ENCODE measurements at places on chromosomes 2 and 18.

DNA sequence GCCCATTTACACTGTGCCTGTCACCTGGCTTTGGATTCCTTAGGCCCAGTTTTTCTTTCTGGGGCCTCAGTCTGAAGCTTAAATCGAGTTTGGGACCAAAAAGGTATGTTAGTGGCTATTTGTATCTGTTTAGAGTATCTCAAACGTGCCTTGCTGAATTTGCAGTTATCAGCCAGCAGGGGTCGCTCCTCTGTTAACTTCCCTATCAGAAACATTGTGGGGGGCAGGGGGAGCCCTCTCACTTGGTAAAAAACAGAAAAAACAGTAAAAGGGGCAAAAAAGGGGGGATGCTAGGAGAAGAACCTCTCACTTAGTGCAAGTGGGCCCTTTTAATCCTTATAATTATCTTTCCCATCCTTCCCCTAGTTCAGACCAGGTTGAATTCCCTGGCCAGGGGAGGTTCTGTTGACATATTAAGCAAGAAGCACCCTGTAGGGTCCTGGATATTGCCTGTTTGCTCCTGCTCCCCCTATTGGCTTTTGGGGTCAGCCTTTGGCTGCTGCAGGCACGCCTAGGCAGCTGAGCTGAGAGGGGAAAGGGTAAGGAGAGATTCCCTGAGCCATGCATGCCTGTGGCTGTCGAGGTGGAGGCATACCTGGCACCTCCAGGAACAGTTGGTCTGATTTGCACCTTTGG lies 8.8 kb upstream of the IFIH1 start:
- DNase-seq = no peak

- DNase-seq = no peak
Observed at GRCh38 chr2:220767591-220768255, 804.4 kb downstream of the EPHA4 start.

DNA sequence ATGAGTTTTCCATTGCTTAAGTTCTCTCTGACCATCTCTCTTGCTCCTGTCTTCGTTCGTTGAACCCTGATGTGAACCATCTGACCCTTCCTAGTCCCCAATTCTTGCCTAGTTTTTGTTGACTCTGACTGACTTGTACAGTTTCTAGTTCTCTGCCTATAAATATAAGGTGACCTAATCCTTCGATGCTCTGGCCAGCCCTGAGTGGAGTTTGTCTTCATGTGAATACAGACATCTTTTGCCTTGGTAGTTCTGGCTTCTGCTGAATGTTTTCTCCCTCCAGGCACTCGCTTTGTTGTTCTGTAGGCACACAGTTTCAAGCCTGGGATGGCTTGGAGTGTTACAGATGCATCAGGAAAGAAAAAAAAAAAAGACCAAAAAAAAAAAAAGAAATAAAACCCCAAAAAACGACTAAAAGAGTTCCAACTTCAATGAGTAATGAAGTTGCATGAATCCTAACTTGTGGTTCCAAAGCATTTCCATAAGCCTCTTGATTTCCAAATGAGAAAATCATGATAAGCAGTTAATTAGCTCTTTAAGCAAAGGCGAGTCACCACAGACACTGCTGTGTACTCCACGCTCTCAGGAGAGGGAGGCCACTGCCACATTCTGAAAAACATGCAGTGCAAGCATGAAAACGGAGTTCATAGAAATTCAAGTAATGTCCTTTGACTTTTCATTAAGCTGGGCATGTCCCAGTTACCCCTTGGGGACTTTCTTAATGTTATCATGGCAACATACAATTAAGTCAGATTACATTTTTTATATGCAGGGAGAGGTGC lies 165.2 kb downstream of the TDRD15 start:
- no peak for DNase-seq

DNA sequence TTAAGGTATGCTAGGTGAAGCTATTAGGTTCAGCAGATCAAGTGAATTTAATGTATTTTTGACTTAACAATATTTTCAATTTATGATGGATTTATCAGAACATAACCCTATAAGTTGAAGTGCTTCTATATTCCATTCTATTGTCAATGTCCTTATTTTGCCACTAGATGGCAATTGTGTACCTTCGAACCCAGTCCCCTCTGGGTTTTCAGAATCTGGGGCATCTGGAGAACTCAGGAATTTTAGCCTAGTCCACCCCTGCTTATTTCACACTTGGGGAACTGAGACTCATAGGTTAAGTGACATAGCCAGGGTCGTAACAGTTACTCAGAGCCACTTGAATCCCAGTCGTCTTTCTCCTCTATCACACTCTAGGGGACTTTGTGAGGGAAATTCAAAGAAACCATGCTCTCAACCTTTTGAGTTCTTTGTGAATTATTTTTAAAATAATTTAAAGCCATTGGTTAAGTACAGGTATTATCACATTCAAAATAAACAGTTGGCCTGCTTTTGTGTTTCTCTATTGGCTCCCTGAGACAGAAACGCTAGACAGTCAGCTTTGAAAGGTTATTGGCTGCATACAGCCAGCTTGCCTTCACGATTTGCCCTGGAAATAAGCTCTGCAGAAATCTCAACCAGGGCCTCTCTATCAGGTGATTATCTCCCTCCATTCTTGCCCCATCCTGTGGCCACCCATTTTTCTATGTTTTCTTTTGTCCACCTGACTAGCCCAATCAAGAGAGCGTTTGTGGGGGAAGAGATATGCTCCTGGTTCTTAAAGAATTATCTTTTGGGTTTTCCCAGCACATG lies 145.0 kb downstream of the TTC27 start:
- DNase-seq = peak; percentile 33

DNA sequence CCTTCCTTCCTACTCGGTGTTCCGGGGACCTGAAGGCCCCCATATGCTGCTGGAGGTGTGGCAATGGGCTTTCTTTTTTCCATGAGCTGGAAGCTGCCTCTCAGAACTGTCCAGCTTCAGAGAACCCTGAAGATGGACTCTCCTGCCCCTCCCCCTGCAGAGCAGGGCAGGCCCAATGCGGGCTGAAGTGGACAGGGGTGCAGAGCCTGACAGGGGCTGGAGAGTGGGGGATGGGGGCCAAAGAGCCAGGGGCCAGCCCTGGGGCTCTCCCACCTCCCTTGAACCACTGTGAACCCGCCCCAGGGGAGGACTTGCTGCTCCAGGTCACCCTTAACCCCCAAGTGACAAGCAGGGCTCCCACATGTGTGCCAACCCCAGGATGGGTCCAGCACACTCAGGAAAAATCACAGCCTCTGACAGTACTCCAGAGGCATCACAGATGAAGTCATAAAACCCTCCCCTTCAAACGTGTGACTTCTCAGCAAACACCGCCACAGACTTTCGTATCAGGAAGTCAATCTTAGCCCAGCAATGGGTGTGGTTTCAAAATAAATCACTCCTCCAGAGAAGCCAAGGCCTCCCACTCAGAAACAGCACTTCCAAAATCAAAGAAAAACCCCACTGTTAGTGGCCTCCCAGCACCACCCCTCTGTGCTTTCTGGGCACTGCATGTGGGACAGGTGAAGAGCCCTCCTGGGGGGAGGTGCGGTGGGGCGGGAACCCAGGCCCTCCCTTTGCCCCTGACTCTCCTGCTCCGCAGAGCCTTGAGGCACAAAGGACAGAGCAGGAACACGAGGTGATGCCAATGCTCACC lies 135.8 kb downstream of the HDAC4 start:
- DNase-seq = no peak

DNA sequence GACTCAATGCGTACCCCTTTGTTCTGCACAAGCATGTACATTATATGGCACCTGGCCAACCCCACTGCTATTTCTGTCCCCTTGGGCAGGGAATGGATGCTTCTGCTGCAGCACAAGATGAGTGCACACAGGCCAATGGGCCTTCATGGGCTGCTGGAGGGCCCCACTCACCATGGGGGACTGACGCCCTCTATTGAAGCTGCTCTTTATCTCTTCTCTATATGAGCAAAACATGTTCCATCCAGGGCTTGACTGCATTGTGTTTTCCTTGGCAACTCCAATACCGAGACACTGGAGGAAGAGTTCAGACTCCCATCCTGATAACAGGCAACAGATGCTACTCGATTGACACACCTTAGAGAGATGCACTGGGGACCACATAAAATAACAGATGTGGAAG lies 251.6 kb upstream of the NCKAP5 start:
- DNase-seq = no peak

DNA sequence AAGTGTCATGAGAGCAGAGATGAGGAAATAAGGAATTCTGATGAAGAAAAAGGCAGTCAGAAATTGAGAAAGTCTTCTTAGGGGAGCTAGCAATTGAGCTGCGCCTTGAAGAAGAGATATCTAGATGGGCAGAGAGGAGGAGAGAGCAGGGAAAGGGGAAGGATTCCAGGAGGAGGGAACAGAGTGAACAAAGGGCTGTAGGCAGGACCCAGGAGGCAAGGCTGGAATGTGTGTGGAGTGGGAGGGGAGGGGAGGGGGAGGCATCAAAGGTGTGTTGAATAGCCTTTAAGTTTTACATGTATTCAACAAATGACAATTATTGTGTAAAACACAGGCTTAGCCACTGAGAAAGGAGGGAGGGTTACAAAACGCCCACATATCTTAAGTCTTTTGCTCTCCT lies 164.5 kb downstream of the TDRD15 start:
- DNase-seq = no peak

DNA sequence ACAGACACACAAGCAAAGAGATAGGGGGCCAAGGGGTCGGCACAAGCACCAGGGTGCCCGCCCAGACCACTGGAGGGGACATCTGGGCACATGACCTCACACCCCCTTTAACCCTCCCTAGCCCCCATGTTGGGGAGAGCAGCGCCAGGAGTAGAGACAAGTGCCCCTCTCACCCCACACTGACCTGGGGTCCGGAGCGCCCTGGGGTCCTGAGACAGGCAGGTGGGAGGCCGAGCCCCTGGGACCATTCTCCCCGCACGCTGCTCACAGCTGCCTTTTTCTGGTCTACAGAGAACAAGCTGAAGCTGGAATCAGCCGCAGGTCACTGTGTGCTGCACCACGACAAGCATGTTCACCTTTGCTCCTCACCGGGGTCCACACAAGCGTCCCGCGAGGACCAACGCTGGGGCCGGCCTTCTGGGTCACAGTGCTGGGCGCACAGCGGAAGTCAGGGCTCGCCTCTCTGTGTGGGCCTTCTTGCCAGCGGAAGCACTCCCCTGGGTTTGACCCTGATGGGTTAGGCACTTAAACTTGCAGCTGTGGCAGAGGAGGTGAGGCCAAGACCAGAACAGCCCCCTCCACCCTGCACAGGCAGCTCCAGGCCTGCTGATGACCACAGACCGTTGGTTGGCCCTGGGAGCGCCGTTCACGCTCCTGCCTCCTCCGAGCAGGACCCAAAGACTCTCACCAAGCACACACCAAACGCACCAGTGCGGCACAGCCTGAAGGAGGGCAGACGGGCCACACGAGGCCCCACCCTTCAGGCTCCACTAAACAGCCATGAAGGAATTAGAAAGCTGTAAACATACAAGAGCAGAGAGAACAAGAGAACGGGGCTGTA lies 275.3 kb downstream of the EIPR1 start:
- DNase-seq = no peak

GRCh38 chr2:104332731-104333130 lies 521.2 kb upstream of the POU3F3 start:
- DNase-seq = no peak

DNA sequence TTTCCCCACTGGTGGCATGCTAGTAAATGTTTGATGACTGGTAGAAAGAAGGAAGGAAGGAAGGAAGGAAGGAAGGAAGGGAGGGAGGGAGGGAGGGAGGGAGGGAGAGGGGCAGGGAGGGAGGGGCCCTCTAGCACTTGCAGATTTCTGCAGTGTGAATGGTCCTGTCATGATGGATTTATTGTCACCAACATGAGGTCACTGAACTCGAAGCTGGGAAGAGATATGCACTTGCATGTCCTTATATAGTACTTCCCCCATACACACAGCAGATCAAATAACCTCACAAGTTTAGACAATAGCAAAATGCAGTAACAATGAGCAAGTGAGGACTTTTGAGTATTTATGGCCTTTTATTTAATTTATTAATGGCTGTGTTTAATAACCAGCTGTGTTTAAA lies 44.5 kb upstream of the CXCR4 start:
- DNase-seq = no peak

GRCh38 chr2:158663796-158664195 lies 131.3 kb upstream of the DAPL1 start:
- DNase-seq = no peak

- DNase-seq = no peak
Observed at GRCh38 chr2:146388757-146389156, 1456.1 kb upstream of the ACVR2A start.

- DNase-seq = peak; percentile 79
Observed at GRCh38 chr2:151840216-151841046, 12.2 kb upstream of the ARL5A start.

DNA sequence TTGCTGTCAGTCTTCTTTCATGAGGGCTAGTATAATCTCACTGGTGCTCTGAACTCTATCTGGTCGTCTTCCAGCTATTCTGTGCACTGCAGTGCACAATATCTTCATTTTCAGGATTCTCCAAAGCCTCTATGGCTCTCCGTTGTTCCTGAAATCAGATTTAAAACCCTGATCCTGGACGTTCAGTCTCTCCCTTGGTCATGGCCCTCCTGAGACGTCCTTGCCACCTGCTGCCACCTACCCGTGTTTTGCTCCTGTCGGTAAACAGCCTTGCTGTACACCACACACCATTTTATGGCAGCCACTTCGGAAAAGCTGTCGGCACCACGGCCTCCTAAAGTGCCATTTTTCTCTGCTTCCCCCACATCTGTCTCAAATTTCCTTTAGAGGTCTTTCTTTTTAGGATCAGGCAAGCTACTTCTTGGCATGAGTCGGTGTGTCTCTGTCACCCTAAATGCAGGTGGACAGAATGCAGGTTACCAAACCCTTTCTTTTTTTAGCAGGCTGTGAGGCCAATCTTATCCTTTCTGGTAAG lies 170.0 kb downstream of the HRH4 start:
- no peak for DNase-seq

DNA sequence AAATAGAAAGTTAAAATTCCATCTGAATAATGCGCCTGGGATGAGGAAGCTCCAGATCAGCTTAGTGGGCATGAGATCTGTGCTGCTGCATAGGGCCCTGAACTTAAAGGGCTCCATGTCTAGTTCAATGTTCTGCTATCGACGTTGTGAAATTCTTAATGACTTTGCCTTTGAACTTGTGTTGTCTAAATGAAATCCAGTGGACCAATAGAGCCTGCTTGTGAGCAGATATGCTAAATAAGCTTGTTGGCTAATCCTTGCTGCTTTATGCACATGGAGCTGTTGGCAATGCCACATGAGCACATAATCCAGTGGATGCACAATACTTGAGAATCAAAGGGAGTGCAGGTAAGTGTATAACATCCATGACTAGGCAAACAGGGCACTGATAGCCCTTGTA lies 228.6 kb downstream of the TNS1 start:
- DNase-seq = no peak

GRCh38 chr2:222864296-222864695 lies 3.5 kb downstream of the ACSL3 start:
- DNase-seq = no peak

DNA sequence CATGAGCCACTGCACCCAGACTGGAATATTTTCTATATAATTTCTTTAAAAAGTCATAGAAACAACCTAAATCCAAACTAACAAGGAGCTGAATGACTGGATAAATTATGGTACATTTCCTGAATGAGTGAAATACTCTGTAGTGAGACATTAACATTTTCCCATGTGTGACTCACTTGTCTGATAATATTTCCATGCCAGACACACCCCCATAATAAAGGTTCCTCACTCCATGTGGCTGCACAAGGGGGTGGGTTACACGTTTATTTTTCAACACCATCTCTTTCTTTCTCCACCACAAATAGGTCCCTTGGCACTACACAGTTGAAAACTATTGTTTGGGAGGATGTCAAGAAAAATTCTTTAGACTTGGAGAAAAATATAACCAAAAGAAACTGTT lies 266.3 kb upstream of the LYPD1 start:
- no peak for DNase-seq
